Left kidney (tissue), 8 donors: ENCODE measurements at places on chromosomes 6 and 20. TPM values are rescaled to one million over a fixed set of nuclear protein-coding genes. Genes with fewer than 3 reads are reported as not detected.

GRCh38 chr6:259901-260508, 32.3 kb upstream of the DUSP22 start:
- no peak for DNase-seq

- no peak for DNase-seq
These were observed 50.2 kb downstream of the NCOA3 start for GRCh38 chr20:47551841-47552240.

GRCh38 chr6:156416391-156416790, 360.8 kb upstream of the ARID1B start:
- no peak for DNase-seq

DNA sequence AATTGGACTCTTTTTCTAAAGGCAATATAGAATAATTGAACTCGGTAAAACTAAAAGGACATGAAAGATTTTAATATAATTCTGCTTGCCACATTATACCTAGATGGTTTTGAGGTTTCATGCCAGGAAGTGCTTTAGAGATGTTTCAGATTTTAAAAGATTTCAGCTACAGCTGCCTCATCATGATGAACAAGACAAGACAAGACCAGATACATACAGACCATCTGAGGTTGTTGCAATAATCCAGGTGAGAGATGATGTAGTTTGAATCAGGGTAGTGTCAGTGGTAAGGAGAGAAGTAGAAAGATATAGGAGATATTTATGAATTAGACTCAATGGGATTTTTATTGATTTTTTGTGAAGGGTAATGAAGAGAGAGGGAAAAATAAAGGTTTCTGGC, 374.3 kb upstream of the HSF2 start:
- no peak for DNase-seq

The FAM83C gene
- polyA plus RNA-seq = not detected

GRCh38 chr6:157982563-157983405, 1.1 kb downstream of the SYNJ2 start:
- no peak for DNase-seq
